ENCODE measurements at places on chromosomes 12 and 14.

DNA sequence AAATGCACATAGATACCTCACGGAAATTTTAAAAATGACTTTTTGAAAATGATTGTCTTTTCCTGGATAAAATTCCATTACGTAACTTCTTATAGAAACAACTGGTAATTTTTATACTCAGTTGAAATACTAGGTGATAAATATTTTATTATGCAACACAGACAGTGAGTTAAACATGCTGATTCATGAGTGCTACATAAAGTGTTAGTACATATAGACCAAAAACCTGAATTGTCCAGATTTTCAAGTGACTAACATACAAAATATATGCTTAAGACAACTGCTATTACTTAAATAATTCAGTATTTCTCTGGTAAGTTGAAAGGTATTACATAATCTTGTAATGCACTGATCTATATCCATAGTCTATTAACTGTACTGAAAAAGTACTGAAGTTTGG, 11.9 kb downstream of the PTPRO start:
- DNase-seq = no peak

- DNase-seq = no peak
These were observed 28.9 kb downstream of the RTRAF start for GRCh38 chr14:52018252-52018651.

DNA sequence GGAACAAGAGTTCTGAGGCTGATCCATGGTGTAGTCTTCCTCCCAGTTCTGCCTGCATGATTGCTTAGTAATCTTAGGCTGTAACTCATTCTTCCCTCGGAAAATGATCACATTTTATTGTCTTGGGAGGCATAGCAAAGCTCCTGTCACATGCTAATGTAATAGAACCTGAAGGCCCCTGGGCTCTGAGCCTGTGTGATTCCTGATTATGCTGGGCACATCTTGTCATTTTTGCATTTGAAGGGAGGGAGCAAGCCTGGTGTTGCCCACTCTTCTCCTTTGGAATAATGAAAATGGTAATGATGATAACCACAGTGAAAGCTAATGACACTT, 215.4 kb downstream of the MSRB3 start:
- no peak for DNase-seq

DNA sequence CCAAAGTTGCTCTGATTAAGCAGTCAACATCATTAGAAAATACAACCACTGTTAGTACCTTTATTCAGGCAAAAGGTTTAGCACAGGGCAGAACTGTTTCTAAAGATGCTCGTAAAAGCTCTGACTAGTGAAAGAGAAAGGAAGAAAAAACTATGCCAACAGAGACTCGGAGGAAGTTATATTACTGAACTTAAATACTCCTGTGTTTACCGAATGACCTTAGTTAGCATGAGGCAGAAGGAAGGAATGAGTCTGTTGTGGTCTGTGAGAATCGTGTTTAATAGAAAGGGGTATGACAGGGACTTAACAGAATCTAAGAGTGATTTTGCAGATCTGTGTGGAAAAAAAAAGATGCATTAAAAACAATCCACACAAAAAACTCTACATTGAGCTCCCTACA, 84.1 kb upstream of the OVCH1 start:
- DNase-seq = no peak

- DNase-seq = no peak
These were observed 369.2 kb upstream of the PDE3A start for GRCh38 chr12:19998961-19999804.

DNA sequence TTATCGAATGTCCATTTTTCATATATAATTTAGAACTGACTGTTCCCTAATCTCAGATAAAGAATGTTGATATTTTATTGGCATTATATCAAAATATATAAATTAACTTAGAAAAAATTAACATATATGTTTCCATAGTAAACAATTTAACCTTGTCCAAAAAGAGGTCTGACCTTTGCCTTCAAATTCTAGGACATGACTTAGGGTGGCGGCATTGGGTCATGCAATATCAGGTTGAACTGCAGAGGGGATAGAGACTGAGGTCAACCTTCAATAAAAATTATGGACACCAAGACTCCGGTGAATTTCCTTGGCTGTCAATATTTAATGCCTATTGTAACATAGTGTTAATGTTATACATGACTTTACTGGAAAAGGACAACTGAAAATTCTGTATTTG, 199.8 kb downstream of the RPL10L start:
- DNase-seq = no peak

- DNase-seq = no peak
These were observed 40.5 kb downstream of the IRF2BPL start for GRCh38 chr14:76987956-76988520.

DNA sequence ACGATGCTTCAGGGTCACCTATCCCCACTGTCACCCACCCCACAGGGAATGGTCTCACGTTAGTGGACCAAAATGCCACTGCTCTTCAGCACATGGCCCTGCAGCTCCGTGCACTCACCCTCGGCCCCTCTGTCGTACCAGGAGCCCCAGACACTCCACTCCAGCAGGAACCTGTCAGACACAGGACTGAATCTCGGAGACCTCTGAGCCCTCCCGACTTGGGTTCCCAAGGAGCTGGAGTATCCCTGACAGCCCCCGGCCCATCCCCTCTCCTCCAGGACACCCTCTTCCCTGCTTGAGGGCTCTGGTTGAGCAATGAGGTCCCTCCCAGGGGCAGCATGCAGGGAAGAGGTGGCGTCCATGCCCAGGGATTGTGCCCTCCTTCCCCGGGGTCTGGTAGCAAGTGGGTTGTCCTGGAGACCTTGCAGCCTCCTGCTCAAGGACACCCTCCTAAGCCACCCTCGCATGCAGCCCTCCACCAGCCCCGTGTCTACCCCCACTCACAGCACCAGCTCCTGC, 20.4 kb upstream of the LRTM2 start:
- DNase-seq = no peak

Measured in stimulated activated CD4-positive, alpha-beta T cell treated with anti-CD3 and anti-CD28 coated beads, TNF-alpha, amount 100 ng/mL, for 4 hours (primary cell).